Parietal lobe (tissue), 2 donors: ENCODE measurements at places on chromosomes 11 and 22. TPM values are rescaled to one million over a fixed set of nuclear protein-coding genes. Genes with fewer than 3 reads are reported as not detected.

The XKR3 gene
- not detected for total RNA-seq

The TRMT2A gene
- total RNA-seq: 57.6 TPM

The SLC22A25 gene
- not detected for total RNA-seq

The ARHGAP1 gene
- 36.0 TPM for total RNA-seq

The UBE4A gene
- 59.5 TPM for total RNA-seq

The FJX1 gene
- 69.2 TPM for total RNA-seq

The TBC1D22A gene
- total RNA-seq: 12.5 TPM

The GPR83 gene
- 0.63 TPM for total RNA-seq

The NXPE4 gene
- total RNA-seq: not detected

The HPX gene
- total RNA-seq: 9.7 TPM

The KCNQ1OT1 gene
- 17.2 TPM for total RNA-seq

The MMP12 gene
- total RNA-seq: not detected

The PANX3 gene
- not detected for total RNA-seq

The KCNK7 gene
- not detected for total RNA-seq

The MRGPRF gene
- not detected for total RNA-seq

The LMO2 gene
- 12.2 TPM for total RNA-seq

The KCNE3 gene
- total RNA-seq: 0.94 TPM

The CRYBB3 gene
- not detected for total RNA-seq
